ENCODE measurements at places on chromosomes 2 and 18.
A peak's percentile ranks its signal among the peaks of the same experiment; 100 is the strongest.

- no peak for DNase-seq
Measured at GRCh38 chr2:58099096-58099769, 52.6 kb downstream of the VRK2 start.

- peak; percentile 68 for DNase-seq
Measured at GRCh38 chr2:109135359-109136197, 6.6 kb downstream of the SH3RF3 start.

- peak; percentile 74 for DNase-seq
Measured at GRCh38 chr18:33231474-33232317, 208.8 kb downstream of the CCDC178 start.

- no peak for DNase-seq
Measured at GRCh38 chr2:210546424-210547208, 9.8 kb upstream of the CPS1 start.

GRCh38 chr2:240107477-240107796, 28.7 kb downstream of the COPS9 start:
- no peak for DNase-seq

GRCh38 chr2:241539616-241540374, 18.8 kb upstream of the BOK start:
- DNase-seq = no peak

- no peak for DNase-seq
Measured at GRCh38 chr2:231168460-231169139, 29.8 kb upstream of the ARMC9 start.

- DNase-seq = no peak
Measured at GRCh38 chr18:33699372-33699771, 121.4 kb downstream of the ASXL3 start.

DNA sequence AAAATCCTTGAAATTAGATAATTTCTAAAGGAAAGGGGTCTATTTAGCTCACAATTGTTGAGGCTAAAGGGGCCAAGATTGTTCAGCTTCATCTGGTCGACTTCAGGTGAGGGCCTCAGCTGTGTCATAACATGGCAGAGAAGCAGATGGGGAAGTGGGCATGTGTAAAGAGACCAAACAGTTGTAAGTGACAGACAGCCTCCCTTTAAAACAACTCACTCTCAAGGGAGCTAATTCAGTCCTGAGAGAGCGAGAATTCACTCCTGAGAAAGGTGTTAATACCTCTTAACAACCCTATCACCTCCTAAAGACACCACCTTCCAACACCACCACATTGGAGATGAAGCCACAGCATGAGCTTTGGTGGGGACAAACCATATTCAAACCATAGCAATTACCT, 62.4 kb downstream of the KCMF1 start:
- no peak for DNase-seq

DNA sequence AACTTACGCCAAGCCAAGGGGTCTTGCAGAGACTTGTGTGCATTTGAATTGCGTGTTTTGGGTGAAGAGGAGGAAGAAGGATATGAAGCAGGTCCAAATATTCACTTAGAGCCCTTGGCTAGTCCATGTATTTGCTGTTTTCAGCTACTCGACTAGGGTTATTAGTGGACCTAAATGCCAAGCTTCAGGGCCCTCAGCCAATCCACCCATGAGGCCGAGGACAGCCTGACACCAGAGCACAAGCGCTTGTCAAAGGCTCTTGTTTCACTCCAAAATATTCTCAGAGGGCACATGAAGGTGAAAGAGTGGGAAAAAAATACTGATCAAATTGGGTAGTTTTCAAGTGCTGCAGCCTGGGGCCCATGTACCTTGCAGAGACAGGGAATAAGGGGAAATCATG, 174.8 kb upstream of the ACAA2 start:
- DNase-seq = no peak

DNA sequence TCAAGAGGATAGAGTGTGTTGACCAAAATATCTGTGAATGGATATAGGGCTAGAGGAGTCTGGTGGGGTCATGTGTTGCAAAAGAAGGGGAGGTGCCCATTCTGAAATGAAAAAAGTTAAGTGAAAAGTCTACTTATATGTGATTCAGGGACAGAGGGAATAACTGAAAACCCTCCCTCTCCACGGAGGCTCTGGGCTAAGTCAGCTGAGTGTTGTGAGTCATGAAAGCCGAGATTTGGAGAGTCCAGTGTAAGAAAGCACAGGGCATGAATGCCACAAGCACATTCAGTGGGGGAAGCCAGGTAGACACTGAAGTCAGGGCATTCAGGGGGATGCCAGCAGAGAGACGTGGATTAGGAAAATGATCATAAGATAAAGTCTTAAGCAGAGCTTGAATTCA, 871.9 kb downstream of the TSN start:
- no peak for DNase-seq

- no peak for DNase-seq
Measured at GRCh38 chr18:37482433-37482832, 83.2 kb downstream of the CELF4 start.

DNA sequence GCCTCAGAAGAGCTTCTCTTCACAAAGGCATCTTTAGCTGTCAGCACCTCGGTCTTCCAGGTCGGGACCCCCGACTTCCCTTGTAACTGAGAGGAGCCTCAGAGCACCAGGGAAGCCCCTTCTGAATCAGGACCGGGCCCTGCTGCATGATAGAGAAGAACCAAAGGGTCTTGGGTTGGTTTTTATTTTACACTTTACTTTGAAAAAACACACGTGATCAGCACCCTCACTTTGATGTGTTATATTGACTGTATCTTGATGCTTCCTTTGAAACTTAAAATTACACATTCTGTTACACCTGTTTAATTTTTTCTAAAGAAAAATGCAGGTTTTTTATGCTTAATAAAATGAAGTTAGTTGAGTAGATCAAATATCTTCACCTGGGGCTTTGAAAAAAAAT, 202.3 kb downstream of the FAM210A start:
- no peak for DNase-seq

DNA sequence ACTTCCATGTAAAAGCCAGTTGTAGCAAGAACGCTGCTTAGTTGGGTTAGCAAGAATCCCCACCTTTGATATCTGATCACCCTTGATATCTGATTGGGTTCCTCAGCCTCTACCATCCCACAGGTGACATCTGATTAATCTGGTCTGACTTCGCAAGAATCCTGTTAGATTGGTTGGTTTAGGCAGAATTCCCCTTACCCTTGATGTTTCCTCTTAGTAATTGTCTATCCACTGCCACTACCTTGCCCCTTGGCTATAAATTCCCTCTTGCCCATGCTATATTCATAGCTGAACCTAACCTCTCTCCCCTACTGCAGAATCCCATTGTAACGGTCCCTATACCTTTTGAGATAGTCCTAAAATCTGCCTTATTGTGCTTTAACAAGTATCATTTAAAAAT, 33.1 kb downstream of the PRKRA start:
- no peak for DNase-seq

GRCh38 chr2:221943076-221943810, 355.6 kb downstream of the PAX3 start:
- DNase-seq = peak; percentile 23

DNA sequence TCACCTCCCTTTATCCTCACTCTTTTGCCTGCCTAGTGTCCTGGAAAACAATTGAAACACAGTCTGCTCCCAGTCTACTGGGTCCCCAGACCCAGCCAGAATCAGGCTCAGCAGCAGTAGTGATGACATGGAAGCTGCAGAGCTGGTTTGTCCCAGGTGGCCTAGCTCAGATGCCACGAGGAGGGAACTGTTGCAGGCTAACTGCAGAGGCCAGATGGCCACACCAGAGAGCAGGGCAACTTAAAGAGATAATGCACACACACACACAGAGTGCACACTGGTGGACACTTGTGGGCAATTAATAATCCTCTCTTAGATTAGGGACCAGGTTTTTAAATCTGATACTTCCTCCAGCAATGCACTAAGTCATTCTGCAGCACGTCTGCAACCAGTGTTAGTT, 42.4 kb downstream of the GYPC start:
- DNase-seq = no peak

DNA sequence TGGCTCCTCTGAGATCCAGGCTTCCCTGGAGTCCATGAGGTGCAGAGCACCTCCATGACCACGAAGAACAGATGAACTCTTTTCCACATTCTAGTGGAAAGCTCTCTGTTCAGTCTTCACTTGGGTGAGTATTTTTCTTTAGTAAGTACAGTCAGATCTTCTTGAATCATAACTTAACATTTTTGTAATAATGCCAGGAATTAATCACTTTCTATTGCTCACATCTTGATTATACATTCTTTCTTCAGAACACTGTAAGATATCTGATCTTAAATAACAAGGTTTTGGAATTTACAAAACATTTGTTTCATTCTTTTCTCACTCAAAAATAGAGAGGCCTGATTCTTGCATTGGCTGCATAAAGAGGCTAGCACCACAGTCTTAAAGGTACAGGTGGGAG, 45.4 kb upstream of the RND3 start:
- DNase-seq = no peak

- DNase-seq = no peak
Measured at GRCh38 chr2:79638410-79638809, 125.6 kb downstream of the CTNNA2 start.

- DNase-seq = no peak
Measured at GRCh38 chr2:230234845-230235244, 9.3 kb downstream of the SP140 start.

DNA sequence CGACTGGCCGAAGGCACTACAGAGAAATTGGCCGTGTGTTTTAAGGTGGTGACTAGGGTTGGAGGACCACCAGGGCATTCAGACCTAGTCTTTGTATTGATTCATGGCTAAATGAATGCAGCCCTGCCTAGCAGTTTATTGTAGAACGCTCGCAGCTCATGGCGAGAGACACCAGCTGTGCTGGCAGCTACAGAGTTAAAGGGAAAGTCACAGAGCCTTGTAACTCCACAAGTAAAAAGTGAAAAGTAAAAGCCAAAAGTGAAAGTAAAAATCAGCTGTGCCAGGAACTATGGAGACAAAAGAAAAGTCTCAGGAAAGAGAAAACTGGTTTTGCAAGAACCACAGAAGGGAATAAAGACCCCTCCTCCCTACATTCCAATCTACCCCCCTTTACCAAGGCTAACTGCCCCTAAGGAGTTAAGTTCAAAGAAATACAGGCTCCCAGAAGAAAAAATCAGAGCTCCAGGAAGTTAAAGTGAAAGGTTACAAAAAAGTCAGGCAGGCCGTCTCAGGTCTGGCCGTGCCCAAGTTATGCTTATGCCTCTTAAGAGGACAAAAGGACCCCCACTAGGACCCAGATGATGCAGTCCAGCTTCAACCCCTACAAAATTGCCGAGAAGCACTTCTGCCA, 46.4 kb upstream of the SELENOI start:
- peak; percentile 69 for DNase-seq

- no peak for DNase-seq
Measured at GRCh38 chr2:46643951-46644350, 164.6 kb downstream of the TMEM247 start.

DNA sequence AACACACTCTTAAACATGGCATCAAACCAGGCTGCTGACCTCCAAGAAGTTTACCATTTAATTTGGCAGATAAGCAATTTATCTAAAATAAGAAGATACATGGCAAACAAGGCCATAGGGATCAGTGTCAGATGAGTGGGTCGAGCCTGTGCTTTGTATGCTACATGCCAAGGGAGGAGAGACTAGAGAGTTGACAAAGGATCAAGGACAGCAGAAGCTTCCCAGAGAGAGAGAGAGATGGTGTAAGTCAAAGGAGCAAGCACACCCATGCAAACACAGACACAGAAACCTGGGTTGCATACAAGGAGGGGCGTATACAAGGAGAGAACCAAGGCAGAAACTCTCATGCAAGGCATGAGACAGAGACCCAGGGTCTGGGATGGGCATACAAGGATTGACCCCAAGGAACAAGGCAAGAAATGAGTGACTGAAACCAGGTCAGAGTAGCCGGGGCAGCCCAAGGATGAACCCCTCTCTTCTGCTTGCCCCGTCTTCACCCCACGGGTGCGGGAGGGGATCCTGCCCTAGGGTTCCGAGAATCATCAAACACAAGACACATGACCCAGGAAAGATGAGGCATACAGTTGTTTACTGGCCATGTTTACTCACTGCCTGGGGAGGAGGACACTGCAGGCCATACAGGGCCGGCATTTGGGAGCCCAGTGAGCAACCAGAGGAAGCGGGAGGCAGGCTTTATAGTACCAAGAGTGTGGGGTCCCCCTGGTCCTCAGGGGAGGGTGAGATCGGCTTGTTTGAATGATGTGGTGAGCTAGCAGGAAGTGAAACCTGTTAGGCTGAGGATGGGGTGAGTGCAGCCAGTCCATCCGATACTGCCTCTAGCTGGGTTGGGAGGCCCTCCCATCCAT, 529.2 kb upstream of the ID2 start:
- no peak for DNase-seq

DNA sequence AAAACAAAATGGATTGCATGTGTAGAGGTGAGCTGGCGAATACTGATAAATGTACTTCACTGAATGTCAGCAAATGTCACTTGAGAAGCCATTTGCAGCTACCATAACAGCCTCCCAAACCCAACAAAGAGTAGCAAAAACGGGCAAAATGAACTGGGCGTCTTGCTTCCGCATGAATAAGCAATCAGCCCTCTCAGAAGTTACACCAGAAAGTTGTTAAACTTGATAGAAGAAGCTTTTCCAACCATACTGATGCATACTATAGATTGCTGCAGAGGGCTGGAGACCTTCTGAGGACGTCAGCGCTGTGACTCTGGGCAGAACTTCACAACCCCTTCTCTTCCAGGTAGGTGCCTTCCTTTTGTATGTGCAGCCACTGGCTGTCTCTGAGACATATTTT, 18.7 kb upstream of the SIX3 start:
- no peak for DNase-seq

DNA sequence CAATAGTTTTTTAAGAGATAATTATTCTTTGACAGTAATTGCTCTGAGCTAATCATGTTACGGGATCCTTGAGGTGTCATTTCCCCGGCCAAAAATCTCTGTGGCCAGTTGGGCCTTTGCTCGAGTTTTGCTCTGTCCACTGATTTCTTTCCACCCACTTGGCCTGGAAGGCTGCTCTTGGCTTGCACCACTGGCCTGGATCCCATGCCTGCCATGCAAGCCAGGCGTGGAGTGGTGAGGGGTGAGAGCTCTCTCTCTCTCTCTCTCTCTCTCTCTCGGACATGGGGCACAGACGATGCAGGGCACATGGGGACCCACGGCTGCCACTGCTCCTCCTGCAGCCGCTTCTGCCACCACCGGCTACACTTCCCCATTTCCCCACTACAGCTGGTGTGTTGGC, 853.0 kb upstream of the GCFC2 start:
- DNase-seq = no peak
